ENCODE measurements at places on chromosomes 7 and 10.

- no peak for DNase-seq
These were observed 595.8 kb upstream of the MKI67 start for GRCh38 chr10:128721963-128722445.

- no peak for DNase-seq
These were observed 55.1 kb upstream of the ZEB1 start for GRCh38 chr10:31263903-31264302.

DNA sequence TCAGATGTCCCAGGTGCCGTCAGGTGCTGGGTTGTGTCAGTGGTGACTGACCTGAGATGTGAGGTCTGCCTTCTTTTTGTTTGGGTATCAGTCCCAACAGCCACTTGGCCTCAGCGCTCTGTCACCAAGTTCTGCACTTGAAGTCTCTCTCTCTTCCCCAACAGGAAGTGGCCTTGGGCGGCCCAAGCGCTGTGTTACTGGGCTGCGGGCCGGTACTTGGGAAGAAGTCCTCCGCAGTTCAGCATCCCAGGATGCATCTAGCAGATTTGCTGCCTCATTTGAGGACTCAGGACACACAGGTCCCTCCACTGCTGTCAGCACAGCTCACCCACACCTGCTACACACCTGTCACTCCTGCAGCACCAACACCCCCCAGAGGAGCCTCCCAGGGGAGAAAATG is 40.1 kb downstream of the LYZL2 start:
- DNase-seq, result no peak

DNA sequence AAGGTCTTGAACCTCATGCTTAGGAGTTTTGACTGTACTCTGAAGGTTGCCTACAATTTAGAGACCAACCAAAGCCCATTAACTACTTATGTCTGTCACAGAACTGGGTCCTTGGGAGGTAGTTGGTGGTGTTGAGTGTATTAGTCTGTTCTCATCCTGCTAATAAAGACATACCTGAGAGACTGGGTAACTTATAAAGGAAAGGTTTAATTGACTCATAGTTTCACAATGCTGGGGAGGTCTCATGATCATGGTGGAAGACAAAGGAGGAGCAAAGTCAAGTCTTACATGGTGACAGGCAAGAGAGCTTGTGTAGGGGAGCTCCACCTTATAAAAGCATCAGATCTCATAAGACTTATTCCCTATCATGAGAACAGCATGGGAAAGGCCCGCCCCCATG is 319.6 kb upstream of the ZMIZ1 start:
- no peak for DNase-seq

- no peak for DNase-seq
These were observed 159.2 kb upstream of the PRSS1 start for GRCh38 chr7:142590077-142590476.

- no peak for DNase-seq
These were observed 162.2 kb downstream of the MYOF start for GRCh38 chr10:93319896-93320295.

DNA sequence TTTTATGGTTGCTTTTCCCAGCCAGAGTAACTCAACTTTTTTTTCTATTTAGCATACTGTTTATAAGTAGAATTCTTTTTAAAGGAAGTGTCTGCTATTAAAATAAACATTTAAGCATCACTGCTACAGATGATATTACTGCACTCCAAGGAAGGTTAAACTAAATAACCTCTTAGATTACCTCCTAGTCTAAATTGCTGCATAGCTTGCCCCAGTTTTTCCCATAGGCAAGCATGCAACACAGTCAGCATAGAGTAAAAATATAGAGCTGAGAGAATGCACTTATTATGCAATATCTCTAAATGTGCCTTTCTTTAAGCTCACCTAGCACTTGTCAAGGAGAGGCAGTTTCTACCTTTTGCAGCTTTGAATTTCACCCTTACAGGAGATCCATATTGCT is 1392.4 kb upstream of the CELF2 start:
- DNase-seq, result no peak

DNA sequence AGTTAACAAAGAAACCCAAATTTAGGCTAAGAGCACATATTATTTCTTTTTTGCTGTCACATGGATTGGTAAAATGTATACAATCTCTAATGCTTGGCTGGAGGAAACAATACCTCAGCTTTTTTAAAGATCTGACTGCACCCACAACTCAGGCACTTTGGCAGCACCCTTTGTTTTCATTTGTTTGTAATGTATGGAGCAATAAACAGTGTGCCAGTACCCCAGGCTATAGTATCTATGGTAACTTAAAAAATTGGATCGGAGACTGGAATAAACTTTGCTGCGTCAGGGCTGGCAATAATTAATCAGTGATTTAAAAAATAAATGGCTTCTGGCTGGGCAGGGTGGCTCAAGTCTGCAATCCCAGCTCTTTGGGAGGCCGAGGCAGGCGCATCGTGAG is 27.2 kb downstream of the POLR1F start:
- no peak for DNase-seq
